ENCODE measurements at places on chromosomes 5 and 9.
A peak's percentile ranks its signal among the peaks of the same experiment; 100 is the strongest.

DNA sequence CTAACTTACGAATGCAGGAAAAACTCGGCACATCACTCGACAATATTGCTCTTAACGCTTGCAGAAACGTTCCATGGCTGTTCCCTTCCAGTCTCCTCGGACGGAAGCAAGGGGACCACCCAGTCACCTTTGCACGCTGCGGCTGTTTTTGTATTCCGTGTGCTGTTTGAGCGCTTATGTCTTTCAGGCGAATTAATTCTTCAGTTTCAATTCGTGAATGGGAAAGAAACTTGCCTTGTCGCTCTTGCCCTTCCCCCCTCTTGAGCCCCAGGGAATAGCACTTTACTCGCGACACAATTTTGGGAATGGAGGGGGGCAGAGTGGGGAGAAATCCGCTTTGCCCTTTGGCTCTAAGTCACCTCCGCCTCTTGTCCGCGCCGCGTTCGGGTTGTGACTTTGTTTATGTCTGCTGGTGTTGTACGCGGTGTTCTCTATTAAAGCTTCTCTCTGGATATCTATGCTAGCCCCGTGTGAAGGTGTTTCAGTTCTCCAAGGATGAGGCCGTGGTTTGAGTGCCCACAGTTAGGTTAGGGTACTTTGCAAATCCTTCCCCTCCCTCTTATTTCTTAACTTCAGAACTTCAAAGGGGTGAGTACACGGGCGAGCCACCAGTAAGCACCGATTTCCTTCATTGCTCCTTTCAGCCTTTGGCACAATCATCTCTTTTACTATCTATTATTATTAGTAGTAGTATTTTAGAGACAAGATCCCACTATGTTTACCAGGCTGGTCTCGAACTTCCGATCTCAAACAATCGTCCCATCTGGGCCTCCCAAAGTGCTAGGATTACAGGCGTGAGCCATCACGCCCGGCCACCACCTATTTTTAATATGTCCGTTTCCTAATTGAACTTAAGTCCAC lies 2.7 kb downstream of the FOXB2 start:
- DNase-seq, result peak; percentile 59

DNA sequence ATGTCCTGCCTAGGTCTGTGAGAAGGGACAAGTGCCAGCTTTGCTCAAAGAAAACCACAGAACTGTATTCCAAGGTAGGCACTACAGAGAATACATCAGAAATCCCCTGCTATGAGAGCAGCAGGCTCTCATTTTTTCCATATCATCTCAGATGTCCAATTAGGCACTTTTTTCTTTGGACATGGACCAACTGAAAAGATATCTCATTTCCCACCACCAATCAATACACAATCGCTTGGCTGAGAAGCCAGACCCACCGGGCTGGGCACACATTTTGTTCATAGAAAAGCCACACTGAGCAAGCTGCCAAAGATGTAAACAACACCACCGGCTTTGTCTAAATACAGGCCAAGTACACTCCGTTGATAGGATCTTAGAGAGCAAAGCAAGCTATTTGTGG lies 25.9 kb downstream of the STOM start:
- DNase-seq, result no peak

DNA sequence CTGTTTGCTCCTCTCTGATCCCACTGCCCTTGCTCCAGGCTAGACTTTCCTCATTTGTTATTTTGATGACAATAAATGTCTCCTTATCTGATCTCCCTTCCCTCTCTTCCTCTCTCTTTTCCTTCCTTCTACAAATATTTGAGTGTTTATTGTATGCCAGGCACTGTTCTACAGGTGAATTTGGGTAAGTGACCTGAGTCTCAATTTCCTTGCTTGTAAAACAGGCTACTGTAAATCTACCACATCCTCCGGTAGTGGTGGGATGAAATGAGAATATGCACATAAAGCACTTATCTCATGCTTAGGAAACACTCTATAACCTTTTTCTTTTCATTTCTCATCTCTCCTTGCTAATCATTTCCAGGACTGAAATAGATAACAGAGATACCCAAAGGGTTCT lies 86.4 kb downstream of the HMHB1 start:
- DNase-seq, result no peak

DNA sequence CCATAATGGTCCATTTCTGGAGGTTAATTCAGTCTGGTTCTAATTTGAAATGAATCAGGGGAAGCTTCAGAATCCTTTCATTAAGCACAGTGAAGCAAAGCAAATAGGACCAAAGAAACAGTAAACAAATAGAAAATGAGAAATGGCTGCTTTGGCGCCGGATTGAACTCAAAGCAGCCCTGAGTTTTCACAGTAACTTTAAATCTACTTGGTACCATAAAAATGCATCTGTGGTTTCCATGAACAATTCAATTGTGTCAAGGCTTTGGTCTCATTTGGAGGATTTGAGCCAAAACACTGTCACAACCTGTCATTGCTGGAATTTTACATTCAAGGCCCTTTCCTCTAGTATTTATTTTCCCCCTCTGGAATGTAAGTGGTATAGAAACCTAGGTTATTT lies 25.9 kb upstream of the DAPK1 start:
- no peak for DNase-seq

DNA sequence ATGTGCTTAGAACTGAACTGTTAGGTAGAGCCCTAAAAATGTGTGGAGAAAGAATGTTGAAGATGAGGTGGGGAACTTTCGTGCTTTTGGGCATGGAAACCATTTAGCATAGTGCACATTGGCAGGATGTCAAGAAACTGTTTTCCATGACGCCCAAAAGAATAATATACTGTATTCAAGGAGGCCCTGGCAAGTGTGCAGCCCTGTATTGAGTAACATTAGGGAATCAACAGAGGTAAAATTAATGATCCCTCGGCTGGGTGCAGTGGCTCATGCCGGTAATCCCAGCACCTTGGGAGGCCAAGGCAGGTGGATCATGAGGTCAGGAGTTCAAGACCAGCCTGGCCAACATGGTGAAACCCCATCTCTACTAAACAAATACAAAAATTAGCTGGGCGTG lies 20.9 kb upstream of the PLIN2 start:
- no peak for DNase-seq

DNA sequence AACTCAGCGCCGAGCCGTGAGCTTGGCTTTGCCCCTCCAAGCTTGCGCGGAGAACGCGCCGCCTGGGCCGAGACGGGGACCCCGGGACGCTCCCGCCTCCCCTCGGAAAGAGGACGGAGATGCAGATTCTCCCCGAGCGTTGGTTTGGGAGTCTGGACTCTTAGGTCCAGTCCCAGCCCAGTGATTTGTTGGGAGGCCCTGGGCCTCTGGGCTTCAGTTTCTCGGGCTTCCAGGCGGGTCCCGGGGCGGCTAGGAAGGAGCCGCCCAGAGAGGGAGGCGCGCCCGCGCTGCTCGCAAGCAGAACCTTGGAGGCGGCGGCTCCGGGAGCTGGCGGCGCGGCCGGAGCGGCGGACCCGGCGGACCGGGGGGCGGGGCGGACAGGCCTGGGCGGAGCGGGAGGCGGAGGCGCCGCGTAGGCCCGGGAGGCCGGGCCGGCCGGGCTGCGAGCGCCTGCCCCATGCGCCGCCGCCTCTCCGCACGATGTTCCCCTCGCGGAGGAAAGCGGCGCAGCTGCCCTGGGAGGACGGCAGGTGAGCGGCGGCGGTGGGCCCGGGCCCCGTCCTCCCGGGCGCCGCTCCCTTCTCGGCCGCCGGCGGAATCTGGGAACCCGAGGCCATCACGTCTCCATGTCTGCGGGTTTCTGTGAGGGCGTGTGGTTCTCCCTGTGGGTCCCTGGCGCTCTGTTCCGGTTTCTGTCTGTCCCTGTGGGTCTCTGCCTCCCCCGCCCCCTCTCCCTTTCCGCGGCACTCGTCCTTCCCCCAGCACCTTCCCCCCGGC lies at the start of gene B4GALT7:
Gene B4GALT7, plus strand, starts transcription at position 402 of the 777 bp plus-strand sequence. Its CDS starts 79 bp downstream, at position 481.
- peak; percentile 92 for DNase-seq

GRCh38 chr9:114591291-114591787 lies 3.8 kb downstream of the ATP6V1G1 start:
- no peak for DNase-seq

GRCh38 chr9:77402286-77402685 lies 225.0 kb downstream of the VPS13A start:
- no peak for DNase-seq

GRCh38 chr9:112755016-112755427 lies 4.5 kb downstream of the SNX30 start:
- no peak for DNase-seq

DNA sequence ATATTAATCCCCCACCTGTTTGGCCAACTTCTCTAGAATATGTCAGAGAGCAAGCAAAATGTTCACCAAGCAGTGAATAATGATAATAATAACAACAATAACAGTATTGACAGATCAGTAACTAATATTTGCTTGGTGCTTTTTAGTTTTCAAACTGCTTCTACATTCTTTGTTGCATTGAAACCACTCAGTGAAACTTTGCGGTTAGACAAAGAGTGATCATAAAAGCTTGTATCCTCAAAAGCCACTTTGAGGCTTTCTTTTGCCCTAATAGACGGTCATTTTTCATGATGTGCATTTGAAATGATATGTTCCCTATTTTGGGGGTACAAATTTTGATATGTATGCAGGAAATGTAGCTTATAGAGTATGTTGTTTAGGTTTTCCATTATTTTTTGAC lies 43.6 kb upstream of the PTGS1 start:
- no peak for DNase-seq

DNA sequence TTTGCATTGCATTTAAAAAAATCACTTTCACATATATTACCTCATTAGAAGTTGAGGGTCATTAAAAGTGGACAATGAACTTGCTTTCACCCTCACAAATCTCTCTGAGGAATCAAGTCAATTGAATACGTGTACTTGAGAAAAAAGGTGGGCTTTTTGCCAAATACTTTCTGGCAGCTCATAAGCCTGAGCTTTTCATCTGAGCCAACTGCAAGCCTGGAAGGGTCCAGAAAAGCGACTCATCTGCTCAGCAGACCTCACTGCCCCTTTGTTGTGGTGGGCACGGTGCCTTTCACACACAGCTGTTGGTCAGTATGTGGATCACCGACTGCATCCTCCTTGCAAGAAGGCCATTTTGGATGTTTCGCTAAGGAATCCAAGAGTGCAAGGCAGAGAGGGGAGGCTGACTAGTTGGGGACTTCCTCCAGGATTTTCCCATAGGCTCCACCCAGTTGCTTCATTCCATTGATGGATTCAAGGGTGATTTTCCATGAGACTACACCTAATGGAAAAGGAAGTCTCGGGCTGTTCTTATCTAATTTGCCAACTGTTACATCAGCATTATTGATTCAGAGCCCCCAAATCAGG lies 564.7 kb downstream of the PDE4D start:
- DNase-seq, result no peak

DNA sequence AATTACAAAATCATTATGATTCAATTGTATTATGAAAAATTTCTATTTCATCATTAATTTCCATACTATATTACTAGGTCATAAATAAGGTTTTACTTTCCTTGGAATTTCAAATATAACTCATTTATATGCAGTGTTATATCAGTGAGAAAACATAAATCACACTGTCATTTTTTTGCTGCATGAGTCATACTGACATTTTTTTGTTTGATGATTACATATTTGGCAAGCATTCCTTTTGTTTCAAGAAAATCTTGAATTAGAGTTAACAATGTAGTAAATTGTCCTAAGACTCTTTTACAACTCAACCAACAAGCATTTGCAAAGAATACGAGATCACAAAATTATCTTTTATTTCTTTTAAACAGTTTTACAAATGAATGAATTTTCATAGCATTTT lies 298.4 kb upstream of the SEMA6A start:
- DNase-seq, result no peak

- no peak for DNase-seq
Measured at GRCh38 chr9:131995382-131995781, 84.3 kb downstream of the MED27 start.

GRCh38 chr9:89461265-89461664 lies 36.6 kb downstream of the SEMA4D start:
- DNase-seq, result no peak

DNA sequence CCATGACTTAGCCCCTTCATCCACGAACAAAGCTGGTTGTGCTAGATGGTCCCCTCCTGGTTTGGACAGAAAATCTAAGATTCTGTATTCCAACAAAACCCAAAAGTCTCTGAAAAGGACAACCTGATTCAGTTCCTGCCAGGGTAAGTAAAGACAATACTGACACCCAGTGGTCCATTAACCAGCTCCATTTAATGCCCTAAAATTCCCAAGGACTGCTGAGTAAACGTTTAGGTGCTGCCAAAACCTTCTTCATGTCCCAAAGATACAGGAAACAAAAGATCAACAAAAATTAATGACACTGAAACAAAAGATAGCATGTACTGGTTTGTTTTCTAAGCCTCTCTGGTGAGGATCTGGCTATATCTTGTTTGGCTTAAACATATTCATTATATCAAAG lies 25.3 kb upstream of the PPP1R2B start:
- DNase-seq, result peak; percentile 5

GRCh38 chr5:115147052-115147451 lies 22.7 kb downstream of the TRIM36 start:
- no peak for DNase-seq

DNA sequence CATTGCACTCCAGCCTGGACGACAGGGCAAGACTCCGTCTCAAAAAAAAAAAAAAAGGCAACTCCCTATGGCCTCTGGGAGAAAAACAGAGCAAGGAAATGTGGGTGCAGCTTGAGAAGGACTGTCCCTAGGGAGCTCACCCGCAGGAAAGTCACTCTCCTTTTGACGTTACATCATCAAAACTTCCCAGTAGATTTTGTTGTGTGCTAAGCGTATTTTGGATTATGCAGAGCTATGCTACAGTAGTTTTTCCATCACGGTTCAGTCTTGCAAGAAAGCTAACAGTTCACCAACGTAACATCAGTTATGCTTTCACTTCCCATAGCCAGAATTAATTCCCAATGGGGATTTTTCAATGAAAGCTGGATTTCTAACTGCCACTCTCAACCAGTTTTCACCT lies 138.8 kb downstream of the HSD17B3 start:
- DNase-seq, result no peak

GRCh38 chr9:1051584-1052275 lies 1.6 kb downstream of the DMRT2 start:
- peak; percentile 81 for DNase-seq

DNA sequence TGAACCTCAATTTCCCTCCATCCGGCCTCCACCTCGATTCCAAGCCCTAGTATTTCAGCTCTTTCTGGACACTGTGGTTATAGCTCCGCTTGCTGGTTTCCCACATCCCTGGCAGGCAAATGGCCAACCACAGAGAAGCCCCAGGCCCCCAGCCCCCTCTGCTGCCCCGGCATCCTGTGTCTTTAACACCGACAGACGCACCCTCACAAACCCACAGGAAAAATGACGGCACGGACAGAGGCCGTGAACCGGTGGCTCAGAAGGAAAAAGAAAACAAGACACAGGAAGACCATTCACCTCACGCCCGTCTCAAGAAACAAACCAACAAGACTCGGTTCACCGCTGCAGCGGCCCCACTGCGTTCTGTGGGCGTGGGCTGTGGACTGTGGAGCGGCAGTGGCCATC lies 1.5 kb upstream of the CLIC3 start:
- DNase-seq, result no peak

- DNase-seq, result no peak
Measured at GRCh38 chr9:97525451-97525850, 24.0 kb downstream of the TMOD1 start.

GRCh38 chr9:21070171-21070571 lies 7.6 kb downstream of the IFNB1 start:
- peak; percentile 1 for DNase-seq

- DNase-seq, result peak; percentile 13
Measured at GRCh38 chr5:162939991-162940390, 497.4 kb upstream of the CCNG1 start.

Data from right kidney (tissue), 9 donors.